Stimulated activated CD8-positive, alpha-beta memory T cell treated with anti-CD3 and anti-CD28 coated beads, Interleukin-2, amount 100 ng/mL, for 1 hour (primary cell): ENCODE measurements at places on chromosomes 6 and 20.

GRCh38 chr6:105884426-105884825 is 201.7 kb upstream of the PRDM1 start:
- DNase-seq: no peak

- DNase-seq: no peak
Measured at GRCh38 chr6:17469006-17469832, 75.8 kb downstream of the CAP2 start.

DNA sequence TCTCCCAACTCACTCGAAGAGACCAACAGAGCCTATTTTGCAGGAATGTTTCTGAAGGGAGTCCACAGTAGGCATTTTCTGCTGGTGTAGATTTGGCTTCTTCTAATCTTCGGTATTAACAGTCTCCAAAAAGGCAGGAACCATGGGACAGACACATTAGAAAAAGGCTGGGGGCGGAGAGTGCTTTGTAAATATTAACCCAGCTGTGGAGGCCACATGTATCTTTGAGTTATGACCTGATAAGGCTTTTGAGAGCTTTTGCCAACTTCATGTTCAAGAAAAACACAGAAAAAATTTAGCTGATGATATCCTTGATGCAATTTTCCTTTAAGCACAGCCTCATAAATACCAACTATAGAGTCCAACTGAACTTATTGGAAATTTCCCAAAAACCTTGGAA is 119.4 kb upstream of the TSHZ2 start:
- DNase-seq: no peak

GRCh38 chr6:155380666-155381332 is 66.5 kb upstream of the TFB1M start:
- no peak for DNase-seq

- no peak for DNase-seq
Measured at GRCh38 chr6:132526461-132526860, 11.6 kb upstream of the TAAR9 start.

- no peak for DNase-seq
Measured at GRCh38 chr6:134317471-134318131, at the start of gene SGK1. Gene SGK1 (minus strand): TSS chr6:134318112. CDS start chr6:134317460, 652 bp downstream.

DNA sequence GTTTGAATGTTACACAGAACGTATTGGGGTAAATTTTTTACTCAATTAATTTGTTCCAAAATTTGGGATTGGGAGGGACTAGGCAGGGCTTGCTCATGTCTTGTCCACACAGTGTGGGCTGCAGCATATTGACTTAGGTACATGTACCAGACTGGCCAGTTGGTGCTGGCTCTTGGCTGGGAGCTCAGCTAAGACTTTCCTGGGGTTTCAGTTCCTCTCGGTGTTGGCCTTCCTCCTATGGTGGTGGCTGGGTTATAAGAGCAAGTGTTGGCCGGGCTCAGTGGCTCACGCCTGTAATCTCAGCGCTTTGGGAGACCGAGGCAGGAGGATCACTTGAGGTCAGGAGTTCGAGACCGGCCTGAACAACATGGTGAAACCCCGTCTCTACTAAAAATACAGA is 4.9 kb downstream of the CENPQ start:
- no peak for DNase-seq

GRCh38 chr6:152068622-152069261 is 261.3 kb downstream of the ESR1 start:
- no peak for DNase-seq

- DNase-seq: no peak
Measured at GRCh38 chr6:155276638-155277037, 12.8 kb downstream of the CLDN20 start.

DNA sequence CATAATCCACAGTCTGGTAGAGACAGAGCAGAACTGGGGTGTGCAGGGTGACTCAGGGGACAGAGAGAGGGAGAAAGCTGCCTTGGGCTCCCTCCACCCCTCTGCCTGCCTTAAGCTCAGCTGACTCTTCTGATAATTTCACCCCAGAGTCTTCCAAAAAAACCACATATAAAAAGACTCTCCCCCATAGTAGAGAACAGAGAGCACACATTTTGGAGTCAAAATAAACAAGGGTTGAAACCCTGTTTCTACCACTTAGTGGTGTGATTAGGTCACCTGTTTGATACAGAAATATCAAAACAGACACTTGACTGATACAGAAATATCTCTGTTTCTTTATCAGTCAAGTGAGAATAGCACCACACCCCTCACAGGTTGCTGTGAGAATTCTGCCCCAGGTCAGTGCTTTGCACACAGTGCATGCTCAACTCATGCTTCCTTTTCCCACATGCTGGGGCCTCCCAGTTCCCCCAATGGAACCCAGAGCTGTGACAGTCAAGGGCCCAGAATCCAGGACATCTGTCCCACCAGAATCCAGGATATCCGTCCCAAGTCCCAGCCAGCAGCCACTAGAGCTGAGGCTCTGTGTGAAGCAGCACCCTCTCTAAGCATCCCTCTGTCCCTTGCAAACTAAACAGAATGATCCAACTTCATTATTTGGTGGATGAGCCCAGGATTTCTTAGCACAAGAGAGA is 1.2 kb downstream of the TREML2 start:
- no peak for DNase-seq

DNA sequence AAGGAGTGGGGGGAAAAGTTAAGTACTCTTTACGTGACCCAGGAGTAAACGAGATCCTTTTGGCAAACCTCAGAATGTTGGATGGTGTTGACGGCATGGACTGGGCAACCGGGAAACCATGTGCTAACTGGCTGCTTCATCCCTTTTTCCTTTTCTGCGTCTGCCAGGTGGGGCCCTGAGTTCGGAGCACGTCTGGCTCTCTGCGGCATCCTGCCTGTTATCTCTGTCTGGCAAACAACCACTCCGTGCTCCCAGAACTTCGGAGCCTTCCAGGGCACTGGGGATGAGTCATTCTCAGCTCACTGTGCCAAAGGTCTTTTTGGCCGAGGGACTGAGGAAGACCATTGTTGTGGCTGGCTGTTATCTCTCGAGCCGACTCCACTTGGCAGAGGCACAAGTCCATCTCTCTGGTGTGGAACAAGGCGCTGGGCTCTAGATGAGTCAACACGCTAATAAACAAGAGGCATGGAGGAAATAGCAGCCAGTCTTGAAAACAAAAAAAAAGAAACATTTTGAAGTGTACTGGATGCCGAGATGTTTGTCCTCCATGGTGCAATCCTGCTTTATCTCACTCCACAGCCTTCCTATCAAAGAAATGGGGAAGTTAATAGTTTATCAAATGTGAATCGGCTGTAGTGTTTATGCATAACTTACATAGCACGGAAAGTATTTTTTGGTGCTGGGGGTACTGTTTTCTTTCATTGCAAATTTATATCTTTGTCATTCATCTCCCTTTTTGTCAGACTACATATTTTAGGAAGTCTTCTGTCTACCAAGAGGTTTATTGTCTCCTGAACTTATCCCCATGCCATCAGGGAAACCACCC is 64.6 kb upstream of the TXNDC5 start:
- DNase-seq: no peak
